Germinal center (tissue), 1 donor: ENCODE measurements at places on chromosomes 2 and 18.

- DNase-seq, result no peak
Measured at GRCh38 chr2:200862532-200863000, 1.9 kb downstream of the CLK1 start.

DNA sequence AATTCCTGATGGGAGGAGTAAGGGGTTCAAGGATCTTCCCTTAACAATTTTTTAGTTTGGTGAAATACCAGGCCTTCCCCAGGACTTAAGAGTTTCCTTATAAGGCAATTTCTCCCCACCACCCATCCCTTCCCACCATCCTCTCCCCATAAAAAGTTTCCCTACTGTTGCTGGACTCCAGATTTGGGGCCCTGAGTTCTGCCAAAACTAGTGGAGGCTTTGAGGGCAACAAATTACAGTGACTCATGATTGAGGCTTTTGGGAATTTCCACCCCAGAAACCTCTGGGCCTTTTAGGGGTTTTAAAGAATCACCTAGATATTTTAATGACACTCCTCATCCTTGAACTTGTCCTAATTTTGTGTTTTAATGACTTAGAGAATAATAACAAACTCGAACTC is 14.3 kb upstream of the EN1 start:
- no peak for DNase-seq

DNA sequence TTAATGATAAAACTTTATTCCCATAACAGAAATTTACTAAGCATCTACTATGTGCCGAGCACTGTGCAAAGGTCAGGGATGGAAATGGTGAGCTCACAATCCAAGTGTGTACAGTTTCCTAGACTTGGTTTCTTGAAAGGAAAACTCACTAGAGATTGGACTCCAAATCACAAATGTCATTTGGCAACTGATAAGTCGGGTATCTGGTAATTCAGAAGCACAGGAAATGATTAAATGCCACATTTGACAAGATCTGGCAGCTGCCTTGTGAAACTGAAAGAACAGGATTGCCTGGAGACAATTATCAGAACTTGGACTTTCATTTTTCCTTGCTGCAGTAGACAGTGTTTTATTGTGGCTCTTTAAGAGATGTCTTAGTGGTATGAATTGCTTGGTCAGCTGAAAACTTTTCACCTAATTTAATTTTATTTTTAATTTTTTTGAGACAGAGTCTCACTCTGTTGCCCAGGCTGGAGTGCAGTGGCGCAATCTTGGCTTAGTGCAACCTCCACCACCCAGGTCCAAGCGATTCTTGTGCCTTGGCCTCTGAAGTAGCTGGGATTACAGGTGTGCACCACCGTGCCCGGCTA is 19.2 kb downstream of the ITGA6 start:
- no peak for DNase-seq

DNA sequence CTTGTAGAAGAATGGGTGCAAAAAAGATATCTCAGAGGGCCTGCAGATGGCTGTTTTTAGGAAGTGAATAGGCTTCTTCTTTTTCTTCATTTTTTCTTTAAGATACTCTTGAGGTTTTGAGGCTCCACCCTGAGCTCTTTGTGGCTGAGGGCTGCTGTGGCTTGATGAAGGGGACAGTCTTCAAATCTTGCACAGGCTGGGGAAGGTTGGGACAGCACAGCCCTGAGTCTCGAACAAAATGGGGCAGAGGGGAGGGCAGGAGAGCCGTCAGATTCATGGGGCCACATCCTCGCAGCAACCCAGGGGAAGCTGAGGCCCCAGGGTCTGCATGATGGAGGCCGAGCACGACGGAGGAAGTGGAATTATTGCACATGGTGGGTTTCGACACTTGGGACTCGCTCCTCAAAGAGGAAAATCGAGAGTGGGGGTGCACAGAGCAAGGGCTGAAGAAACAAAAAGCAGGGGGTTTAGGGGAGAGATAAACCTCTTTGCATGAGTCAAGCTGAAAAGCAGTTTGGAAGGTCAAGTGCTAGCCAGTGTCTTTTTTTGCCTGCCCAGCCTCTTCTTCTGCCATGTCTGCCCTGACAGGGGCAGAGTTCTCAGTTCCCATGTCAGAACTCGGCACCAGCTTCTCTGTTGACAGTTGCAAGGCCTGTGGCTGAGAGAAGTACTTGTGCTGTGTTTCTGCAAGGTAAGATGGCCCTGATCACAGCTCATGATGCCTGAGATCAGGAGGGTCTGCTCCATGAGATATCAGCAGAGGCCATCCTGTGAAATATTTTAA is 19.5 kb downstream of the INPP4A start:
- DNase-seq, result no peak

DNA sequence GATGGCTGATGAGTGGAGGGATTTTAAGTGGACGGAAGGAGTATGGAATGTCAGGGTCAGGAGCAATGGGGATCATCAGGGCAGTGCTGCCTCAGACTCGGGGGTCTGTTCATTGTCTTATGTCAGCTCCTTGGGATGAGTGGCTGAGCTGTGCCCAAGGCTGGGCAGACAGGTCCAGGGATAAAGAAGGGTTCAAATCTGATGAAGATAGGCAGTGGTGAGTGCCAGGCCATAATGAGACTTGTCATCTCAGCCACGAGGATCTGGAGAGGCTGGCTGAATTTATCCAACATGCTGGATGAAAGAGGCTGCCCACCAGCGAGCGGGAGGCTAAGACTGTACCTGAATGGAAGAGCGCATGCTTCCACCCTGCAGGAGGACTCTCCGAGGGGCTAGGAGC is 46.3 kb upstream of the APCDD1 start:
- no peak for DNase-seq

- DNase-seq, result no peak
Measured at GRCh38 chr18:59303656-59304195, 14.7 kb downstream of the CPLX4 start.

GRCh38 chr18:77134611-77135010 is 2.0 kb upstream of the MBP start:
- DNase-seq, result no peak

DNA sequence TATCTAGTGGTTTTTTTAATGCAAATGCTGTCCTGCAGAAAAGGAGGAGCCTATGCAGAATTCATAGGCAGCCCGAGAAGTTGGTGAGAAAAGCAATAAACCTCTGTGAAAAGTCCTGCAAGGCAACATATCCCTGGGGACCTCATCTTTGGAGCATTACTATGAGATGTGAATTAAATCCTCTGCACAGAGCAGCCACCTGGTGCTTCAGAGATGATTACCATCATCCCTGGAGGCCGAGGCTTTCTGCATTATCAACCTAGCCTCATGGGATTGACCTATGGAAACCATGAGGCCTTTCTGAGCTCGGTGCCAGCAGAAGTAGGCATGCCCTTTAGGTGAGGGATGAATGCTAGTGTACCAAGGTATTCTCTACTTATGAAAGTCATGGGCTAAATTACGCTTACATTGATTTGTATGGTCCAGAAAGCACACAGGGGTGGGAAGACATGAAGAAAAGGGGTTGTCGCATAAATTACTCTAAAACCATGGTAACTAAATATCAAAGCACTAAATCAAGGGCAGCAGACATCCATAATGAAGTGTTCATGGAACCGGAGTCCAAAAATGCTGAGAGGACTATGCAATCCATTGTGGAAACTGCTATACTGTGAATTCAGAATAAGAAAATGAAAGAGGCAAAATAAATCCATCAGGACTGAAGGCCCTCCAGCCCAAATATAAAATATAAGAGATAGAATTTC is 623.5 kb upstream of the DDX18 start:
- no peak for DNase-seq

DNA sequence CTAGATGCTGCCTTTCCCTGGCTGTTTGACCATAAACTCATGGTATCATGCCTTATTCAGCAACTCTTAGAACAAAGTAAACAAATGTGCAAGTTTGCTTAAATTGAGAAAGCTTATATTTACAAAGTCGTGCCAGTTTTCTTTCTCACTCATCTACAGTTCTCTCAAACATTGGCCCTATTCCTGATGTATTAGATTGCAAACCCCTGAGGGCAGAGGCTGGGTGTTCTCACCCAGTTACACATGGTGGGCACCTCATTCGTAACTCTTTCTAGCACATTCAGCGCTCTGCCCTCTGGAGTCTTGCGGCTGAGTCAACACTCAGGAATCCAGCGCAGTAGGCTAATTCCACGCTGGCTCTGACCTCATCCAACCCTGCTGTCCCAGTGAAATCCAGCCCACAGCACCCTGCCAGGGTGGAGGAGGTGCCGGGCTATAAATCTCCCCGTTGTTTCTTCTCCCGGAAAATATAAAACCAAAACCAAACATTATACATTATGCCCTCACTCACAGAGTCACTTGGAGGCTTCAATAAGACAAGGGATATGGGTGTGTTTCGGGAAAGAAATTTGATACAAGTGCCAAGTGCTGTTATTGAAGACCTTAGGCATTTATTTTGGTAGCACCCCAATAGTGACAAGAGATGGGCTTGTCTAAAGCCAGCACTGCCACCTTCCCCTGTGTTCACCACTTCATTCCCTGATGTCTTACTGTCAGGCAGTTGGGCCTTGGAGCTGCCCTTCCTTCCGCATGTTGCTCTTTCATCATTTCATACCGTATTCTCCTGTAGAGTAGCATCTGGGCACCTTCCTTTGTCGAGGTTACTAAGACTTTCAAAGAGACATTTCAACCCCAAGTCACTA is 287.4 kb downstream of the PRKCE start:
- DNase-seq, result no peak
